ENCODE measurements at places on chromosomes 7 and 10.
A peak's percentile ranks its signal among the peaks of the same experiment; 100 is the strongest.

- DNase-seq = no peak
These were observed 67.1 kb downstream of the PIP4K2A start for GRCh38 chr10:22647244-22647643.

- DNase-seq = no peak
These were observed 67.9 kb downstream of the ADAM22 start for GRCh38 chr7:88001744-88002530.

DNA sequence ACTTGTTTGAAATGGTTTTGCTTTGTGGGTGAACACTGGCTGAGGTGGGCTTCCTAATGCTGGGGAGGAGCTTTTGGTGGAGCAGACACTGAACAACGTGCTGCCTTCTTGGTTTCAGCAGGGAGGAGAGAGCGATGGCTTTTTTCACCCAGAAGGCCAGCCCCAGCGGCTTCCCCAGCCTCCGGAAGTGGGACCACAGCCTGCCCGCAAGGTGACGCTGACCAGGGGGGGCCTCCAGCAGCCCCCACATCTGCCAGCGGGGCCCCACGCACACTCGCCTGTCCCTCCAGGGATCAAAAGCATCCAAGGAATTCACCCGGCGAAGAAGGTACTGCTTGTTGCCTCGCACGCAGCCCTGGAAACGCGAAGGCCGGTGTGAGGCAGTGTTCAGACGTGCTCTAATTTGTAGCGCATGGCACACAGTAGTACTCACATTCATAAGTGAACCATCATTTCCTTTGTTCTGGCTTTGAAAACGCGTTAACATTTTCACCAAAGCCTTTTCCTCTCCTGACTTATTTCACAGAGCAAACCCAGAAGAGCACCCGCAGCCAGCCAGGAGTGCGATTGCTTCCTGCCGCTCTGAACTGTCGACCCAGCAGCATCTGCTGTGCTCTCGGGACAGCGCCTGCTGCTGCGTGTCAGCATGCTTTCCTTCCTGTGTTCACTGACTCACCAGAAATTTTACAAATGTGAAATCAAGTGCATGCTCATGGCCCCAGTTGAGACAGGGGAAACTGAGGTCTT lies 48.4 kb downstream of the SHH start:
- peak; percentile 43 for DNase-seq

DNA sequence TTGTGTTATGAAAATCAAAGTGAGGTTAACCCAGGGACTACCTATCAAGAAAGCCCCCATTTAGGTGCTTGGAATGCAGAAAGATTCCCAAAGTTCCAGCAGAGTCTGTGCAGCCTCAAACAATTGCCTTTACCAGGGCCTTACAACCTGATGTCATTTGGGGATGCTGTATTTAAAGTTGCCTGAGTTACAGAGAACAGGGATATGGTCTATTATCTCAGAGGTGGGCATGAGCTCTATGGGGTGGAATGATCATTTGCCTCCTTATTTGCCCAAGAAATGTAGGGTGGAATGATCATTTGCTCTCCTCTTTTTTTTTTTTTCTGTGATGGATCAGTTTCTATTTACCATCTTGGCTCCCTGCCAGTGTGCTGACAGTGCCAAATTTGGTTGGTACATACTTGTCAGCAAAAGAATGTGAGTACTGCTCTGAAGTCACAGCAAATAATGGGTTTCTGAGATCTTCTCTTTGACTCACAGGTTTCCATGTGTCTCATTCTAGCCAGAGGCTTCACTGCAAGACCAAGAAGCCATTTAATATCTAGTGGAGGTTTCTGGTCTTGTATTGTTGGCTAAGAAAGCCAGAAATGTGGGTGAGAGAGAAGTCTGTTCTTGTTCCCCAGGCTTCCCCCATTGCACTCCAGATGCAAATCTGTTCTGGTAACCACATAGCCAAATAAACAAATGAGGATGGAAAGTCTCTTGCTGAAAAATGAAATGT lies 45.5 kb upstream of the ZNRF2 start:
- no peak for DNase-seq

- DNase-seq = no peak
These were observed 4.1 kb upstream of the TMEM243 start for GRCh38 chr7:87223666-87224065.

- no peak for DNase-seq
These were observed 33.1 kb downstream of the RCC1L start for GRCh38 chr7:75040512-75040911.

GRCh38 chr10:97640868-97641811 lies 669 bp downstream of the PI4K2A start:
- DNase-seq = peak; percentile 8

Data from stimulated activated CD4-positive, alpha-beta T cell treated with anti-CD3 and anti-CD28 coated beads, Interleukin-12 subunit alpha, Interleukin-12 subunit beta, amount 100 ng/mL, for 48 hours (primary cell).